ENCODE measurements at places on chromosomes 12 and 14.

GRCh38 chr12:28390206-28390605 is 199.9 kb downstream of the CCDC91 start:
- no peak for DNase-seq

DNA sequence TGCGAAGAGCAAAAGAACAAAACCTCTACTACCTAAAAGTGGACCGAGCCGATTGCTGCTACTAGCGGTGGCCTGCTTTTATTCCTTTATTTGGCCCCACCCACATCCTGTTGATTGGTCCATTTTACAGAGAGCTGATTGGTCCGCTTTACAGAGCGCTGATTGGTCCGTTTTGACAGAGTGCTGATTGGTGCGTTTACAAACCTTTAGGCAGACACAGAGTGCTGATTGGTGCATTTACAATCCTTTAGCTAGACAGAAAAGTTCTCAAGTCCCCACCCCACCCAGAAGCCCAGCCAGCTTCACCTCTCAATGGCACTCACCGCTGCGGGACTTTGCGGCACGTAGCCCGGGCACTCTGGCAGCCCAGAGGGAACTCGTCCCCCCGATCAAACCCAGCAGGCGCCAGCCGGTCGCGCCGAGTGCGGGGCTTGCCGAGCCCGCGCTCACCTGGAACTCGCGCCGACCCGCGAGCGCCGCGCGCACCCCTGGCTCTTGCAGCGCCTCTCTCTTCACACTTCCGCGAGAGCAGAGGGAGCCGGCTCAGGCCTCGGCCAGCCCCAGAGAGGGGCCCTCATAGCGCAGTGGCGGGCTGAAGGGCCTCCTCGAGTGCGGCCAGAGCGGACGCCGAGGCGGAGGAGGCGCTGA is 8.7 kb upstream of the FGD4 start:
- peak; percentile 46 for DNase-seq

DNA sequence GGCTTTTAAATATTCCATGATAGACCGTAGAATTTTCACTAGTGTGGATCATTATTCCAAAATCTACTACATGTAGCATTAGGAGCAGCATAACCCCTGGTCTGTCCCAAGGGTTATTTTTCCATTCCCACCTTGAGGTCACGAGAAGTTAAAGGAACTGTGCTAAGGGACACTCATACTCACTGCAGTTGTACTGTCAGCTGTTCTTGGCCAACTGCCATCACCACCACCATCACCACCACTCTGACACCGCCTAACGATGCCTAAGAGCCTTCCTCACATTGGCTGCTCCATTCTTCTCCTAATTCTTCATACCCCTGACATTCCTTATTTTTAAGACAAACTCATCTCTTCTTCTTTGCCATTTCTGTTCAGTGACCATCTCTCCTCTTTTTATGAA is 13.4 kb upstream of the PTGDR start:
- no peak for DNase-seq

- no peak for DNase-seq
Measured at GRCh38 chr12:58249610-58250009, 308.2 kb downstream of the ATP23 start.

- DNase-seq = no peak
Measured at GRCh38 chr12:9761419-9761781, 699 bp upstream of the CD69 start.

- no peak for DNase-seq
Measured at GRCh38 chr12:5015711-5016492, 27.8 kb upstream of the KCNA5 start.

GRCh38 chr14:69624136-69624535 is 12.7 kb downstream of the SUSD6 start:
- no peak for DNase-seq

DNA sequence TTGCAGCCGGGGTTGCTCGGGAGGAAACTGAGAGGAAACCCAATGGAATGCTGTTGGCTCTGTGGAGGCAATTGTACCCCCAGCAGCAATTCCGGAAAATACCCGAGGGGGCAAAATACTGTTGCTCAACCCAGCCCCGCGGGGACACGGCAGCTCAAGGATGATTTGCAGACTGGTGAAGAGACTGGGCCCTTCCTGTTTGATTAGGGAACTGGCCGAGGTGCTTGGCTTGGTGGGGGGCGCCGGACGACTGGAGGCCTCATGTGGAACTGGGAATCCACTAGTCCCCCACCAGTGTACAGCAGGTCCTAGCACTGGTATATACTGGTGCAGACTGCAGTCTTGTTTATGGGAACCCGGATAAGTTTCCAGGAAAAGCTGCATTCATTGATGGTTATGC is 10.3 kb upstream of the RNASE12 start:
- no peak for DNase-seq

DNA sequence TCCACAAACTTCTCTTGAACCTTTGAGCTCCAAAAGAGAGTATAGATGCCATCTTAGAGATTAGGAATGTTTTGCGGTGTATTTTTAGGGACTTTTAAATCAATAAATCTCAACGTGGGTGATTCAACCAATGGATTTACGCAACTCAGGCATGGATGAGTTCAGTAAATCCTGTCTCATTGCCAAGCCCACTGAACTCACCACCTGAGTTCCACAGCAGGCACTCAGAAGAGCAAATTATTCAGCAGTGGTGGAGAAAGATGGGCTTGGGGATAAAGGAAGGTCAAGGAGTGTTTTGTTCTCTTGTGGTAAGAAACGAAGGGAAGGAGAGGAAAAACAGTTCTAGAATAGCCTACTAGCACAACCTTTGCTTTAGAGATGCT is 68.7 kb upstream of the HMGA2 start:
- no peak for DNase-seq

DNA sequence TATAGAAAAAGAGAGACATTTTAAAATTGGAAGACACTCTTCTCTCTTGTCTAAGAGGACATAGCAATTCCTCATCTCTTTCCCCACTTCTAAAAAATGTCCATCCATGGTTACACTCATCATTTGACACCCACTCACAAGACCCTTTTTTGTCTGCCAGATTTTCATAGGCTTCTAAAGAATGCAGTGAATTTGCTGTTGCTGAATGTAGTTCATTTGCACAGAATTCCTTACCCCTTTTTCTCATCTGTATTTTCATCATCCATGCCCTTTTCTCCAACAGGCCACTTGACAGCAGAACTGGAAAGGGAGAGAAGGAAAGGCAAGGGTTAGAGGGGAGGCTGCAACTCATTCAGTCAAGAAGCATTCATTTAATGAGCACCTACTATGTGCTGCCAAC is 128.0 kb downstream of the NUAK1 start:
- DNase-seq = no peak

DNA sequence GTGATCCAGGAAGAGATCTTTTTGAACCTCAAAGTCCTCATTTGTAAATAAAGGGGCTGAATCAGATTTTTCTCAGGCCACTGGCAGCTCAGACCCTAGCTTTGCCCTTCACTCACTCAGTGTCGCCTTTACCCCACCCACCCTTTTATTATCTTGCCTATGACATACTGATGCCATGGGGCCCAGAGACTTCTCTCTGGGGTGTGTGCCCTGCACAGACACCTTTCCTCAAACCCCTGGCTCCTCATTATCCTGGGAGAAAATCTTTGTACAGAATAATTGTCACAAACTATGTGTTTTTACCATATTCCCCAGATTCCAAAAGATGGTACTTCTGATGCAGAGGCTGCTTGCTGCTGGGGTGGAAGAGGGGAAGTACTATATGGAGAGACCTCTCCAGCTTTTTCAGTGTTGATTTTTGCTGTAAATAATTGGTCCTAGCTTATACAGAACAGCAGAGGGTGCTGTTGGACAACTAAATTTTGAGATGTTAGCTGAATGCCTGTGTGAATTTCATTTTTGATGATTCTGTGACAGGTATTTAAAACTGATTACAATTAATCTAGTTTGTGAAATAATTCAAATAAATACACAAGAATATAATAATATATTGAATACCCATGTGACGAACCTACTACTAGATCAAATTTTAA is 53.9 kb upstream of the DCD start:
- DNase-seq = no peak

GRCh38 chr12:53940443-53941014 is 1.9 kb downstream of the HOXC13 start:
- DNase-seq = no peak

GRCh38 chr14:64891839-64892375 is 12.2 kb upstream of the SPTB start:
- peak; percentile 61 for DNase-seq

- no peak for DNase-seq
Measured at GRCh38 chr14:77584809-77585208, 31.6 kb downstream of the SPTLC2 start.

- no peak for DNase-seq
Measured at GRCh38 chr12:8572507-8572906, 31.8 kb upstream of the CLEC4E start.

DNA sequence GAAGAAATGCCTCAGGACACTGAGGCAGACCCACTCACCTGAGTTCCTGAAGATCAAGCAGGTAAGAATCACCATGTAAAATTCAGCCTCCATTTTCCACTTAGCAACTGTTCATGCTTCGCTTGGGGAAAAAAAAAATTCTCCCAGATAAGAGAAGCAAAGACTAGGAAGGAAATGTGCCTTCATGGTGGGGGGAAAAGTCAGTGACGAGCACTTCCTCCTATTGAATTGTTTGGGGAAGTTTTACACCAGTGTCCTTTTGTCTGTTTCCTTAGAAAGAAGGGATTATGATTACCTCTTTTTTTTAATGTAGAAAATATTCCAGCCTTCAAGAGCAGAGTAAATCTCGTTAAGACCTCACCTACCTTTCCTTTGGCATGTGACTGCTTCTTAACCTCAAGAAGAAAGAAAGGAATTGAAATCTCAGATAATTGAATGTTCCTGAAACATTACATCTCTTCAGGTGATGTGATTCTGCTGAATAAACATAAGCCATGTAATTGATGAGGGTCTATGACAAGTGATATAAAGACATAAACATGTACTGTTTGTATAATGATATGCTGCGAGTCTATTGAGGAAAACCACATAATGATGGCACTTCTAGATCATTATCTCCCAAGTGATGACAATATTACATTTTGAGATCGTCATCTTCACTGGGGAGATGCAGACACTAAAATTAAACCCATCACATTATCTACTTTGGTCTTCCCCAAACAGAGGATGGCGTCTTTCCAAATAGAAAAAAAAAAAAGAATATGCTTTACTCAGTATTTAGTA is at the start of gene PTPRB:
PTPRB (minus strand) TSS at position 127 of the 783 bp plus-strand sequence; CDS start at position 93, 34 bp downstream.
- no peak for DNase-seq

DNA sequence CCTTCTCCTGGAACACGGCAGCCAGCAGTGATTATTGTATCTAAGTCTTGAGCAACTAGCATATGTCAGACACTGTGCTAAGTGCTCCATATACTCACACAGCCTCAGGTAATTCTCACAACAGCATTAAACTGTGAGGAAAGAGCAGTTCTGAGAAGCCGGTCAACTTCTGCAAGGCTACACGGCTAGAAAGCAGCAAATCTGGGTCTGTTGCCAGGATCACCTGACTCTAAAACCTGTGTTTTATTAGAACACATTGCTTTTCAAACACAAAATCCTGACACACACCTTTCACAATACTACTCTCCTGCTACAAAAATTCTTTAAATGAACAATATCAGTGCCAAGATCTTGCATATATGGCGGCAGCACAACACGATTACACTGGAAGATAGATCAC is 49.8 kb upstream of the CRACR2A start:
- DNase-seq = no peak

GRCh38 chr12:78494911-78495310 is 369.7 kb upstream of the SYT1 start:
- no peak for DNase-seq

DNA sequence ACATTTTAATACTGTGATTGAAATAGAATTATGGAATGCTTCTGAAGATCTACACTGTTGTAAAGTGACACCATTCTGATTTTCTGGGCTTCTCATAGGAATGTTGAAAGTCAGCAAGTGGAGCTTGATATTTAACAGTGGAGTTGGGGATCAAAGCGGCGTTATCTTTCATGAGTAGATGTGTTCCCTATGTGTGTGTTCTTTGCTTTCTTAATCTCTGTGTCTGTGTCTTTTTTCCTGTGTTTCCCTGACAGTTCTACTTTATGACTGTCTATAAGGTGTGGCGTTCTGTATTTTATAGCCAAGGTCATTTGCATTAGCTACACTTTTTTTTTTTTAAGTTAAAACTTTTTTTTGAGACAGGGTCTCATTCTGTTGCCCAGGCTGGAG is 24.7 kb downstream of the SYNE2 start:
- DNase-seq = no peak

DNA sequence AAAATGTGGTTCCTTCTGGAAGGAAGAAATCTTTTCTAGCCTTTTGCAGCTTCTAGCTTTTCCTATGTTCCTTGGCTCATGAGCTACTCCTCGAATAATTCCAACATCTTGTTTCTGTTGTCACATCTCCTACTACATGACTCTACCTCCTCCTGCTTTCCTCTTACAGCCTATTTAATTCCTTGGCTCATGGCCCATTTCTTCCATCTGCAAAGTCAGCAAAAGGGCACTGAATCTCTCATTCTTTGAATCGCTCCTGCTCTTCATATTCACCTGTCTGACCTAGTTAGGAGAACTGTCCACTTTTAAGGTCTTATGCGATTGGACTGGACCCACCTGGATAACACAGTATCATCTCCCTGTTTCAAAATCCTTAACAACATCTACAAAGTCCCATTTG is 15.8 kb downstream of the PRKD1 start:
- no peak for DNase-seq

DNA sequence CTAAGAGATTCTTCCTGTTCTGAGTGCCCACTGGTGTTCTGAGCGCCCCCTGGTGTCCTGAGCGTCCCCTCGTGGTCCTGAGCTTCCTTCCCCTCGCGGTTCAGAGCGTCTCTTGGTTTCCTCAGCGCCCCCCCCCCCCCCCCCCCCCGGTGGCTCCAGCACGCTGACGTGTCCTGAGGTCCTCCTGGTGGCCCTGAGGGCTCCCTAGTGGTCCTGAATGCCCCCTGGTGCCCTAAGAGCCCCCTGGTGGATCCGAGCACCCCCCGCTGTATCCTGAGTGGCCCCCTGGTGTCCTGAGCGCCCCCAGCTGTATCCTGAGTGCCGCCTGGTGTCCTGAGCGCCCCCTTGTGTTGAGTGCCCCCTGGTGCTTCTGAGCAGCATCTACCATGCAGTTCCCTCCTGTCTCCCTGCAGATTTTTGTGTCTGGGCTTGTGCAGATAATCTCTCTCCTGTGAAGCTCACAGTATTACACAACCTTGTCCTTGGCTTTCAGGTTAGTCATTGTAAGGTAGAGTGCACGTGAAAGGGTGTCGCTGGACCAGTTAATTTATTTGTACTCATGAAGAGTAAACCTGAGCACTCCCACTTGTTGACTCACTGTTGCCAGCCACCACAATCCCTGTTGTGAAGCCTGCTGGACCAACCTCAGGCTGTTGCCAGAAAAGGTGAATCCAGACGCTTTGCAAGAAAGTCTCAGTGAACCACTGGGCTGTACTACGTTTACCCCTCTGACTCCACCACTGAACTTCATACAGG is 1168.4 kb downstream of the TMEM121 start:
- DNase-seq = no peak

DNA sequence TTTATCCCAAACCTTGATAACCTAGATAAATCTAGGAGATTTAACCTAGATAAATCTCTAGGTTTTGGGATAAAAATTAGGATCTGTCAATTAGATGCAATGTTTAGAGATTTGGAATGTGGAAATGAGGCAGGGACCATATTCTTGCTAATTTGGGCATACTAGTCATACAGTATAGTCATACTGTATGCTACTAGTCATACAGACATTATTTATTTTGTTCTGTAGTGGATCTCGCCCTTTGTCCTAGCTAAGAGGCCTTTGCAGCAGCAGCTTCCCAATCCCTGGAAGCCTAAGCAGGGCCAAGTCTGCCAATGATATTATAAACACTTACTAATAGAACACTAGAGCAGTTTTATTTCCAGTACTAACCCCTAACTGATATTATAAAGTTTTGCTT is 136.4 kb downstream of the CEP128 start:
- no peak for DNase-seq

GRCh38 chr14:42323426-42323825 is 716.8 kb downstream of the LRFN5 start:
- DNase-seq = no peak

GRCh38 chr12:109762071-109762672 is 48.5 kb downstream of the FAM222A start:
- DNase-seq = no peak

Measured in DMS79 (cell line).